Transverse colon (tissue), 4 donors: ENCODE measurements at places on chromosomes 2 and 18. TPM values are rescaled to one million over a fixed set of nuclear protein-coding genes. Genes with fewer than 3 reads are reported as not detected.

The ZNF396 gene
- total RNA-seq, result 2.7 TPM

GRCh38 chr2:137420744-137421143 is 543.5 kb upstream of the HNMT start:
- DNase-seq, result no peak

GRCh38 chr18:2900684-2901422 is 54.0 kb downstream of the EMILIN2 start:
- no peak for DNase-seq

The DTNA gene
- total RNA-seq, result 13.1 TPM
